ENCODE measurements at places on chromosomes 12 and 14.

DNA sequence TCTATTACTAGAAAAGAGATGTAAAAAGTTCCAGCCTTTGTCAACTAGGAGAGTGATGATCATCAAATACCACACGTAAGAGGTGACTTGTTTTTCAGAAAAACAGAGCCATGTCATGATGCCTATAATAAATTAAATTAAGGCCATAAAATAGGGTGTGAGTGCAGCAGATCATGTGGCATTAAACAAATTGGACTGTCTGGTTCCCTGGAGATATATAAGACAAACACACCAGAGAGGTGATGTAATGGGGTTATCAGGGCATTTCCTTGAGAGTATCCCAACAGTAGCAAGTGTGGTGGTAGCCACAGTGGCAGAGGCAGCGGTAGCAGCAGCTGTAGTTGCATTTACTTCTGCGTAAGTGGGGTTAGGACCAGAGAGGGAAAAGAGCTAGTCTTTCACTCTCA, 14.6 kb upstream of the GALNT6 start:
- no peak for DNase-seq

DNA sequence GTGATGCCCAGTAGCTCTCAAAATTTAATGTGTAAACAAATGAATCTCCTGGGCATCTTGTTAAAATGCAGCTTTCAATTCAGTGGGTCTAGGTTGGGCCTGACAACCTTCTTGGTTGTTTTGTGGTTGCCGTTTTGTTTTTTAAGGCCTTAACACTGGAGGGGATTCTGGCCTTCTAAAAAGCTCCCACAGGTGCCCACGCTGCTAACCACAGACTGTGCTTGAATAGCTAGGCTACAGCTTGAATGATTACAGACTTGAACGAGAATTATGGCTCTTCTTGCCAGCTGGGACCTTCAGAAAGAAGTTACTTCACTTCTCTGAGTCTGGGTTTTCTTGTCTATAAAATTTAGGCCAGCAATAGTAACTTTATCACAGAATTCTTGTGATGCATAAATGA, 1.3 kb upstream of the FLVCR2 start:
- no peak for DNase-seq

DNA sequence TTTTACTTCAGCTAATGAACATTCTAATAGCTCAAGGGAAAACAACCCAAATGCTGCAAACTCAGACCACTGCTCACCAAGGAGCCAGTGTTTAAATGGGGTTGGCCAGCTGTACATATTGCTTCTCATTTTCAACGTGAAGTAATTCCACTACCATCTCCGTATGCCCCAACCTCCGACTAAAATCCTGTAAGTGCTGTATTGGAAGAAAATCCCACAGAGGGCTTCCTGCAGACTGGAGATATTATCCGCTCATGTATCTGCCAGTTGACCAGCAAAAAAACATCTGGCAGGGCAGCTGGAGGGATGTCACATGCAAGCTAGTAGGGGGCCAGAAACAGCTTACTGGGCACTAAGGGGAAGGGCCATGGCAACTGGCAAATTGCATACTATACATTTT, 485.0 kb downstream of the SNAPC1 start:
- DNase-seq = no peak

- DNase-seq = no peak
These were observed 106.5 kb downstream of the EML1 start for GRCh38 chr14:99899578-99900178.

GRCh38 chr12:3222979-3223378, 145.8 kb downstream of the TSPAN9 start:
- no peak for DNase-seq
